ENCODE measurements at places on chromosomes 5 and 9. TPM values are rescaled to one million over a fixed set of nuclear protein-coding genes. Genes with fewer than 3 reads are reported as not detected.

DNA sequence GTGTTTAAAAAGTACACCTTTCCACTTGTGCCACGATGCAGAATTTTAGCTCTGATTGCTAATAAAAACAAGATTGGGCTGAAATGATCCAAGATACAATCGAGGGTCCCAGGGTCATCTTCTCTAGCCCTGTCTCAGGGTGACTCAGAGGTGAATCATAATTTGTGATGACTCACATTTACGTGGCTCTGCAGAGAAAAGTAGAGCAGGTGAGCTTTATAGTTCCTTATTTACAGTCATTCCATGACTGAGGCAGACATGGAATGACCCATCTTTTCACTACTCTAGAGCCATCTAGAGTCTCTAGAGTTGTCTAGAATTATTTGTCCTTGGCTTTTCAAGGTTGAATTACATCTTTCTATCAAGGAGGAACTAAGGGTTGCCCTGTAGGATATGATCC, 155.2 kb downstream of the GAS1 start:
- no peaks in the 10 kb centered on the region for H3K27me3 ChIP-seq
- H3K27ac ChIP-seq = no peak overlapping the region
- no peak overlapping the region for H3K4me3 ChIP-seq
- H3K36me3 ChIP-seq = no peaks in the 10 kb centered on the region

DNA sequence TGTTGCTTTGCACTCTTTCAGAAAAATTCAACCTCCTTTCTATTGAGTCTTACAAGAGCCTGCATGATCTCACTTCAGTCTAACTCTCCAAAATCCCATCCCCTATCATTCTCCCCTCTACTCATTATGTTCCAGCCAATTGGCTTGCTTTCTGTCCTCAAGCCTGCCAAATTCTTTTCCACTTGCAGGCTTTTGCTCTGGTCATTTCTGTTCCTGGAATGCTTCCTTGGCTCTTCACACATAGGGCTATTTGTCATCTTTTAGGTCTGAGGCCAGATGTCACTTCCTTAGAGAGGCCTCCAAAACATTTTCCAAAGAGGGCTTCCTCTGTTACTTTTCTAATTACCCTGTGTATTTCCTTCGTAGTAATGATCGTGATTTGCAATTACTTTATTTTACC, 11.8 kb upstream of the CHD1 start:
- no peak for DNase-seq
- H3K27ac ChIP-seq = no peak overlapping the region
- H3K36me3 ChIP-seq = no peaks in the 10 kb centered on the region
- no peak overlapping the region for H3K4me3 ChIP-seq

GRCh38 chr5:140718266-140718592, 18.0 kb downstream of the ZMAT2 start:
- H3K4me1 ChIP-seq = no peaks in the 10 kb centered on the region
- H3K36me3 ChIP-seq = no peaks in the 10 kb centered on the region
- H3K27ac ChIP-seq = no peak overlapping the region
- H3K4me3 ChIP-seq = no peak overlapping the region
- no peak for DNase-seq

DNA sequence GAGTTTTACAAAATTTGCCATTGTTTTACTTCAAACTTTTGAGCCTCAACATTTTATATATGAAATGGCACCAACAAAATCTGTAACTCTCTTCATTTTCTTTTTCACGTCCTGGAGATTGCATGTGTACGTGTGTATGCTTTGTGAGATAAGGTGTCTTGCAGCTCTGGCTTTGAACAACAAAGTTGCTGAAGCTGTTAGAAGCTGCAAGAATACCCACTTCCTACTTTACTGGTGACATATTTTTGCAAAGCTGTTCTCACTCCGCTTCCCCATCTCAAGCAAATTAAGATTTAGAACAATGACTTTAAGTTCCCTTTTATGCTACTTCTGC, 41.8 kb downstream of the FYB1 start:
- no peak overlapping the region for H3K27ac ChIP-seq
- H3K27me3 ChIP-seq = no peaks in the 10 kb centered on the region
- no peaks in the 10 kb centered on the region for H3K4me1 ChIP-seq
- H3K4me3 ChIP-seq = no peak overlapping the region
- H3K36me3 ChIP-seq = no peaks in the 10 kb centered on the region

DNA sequence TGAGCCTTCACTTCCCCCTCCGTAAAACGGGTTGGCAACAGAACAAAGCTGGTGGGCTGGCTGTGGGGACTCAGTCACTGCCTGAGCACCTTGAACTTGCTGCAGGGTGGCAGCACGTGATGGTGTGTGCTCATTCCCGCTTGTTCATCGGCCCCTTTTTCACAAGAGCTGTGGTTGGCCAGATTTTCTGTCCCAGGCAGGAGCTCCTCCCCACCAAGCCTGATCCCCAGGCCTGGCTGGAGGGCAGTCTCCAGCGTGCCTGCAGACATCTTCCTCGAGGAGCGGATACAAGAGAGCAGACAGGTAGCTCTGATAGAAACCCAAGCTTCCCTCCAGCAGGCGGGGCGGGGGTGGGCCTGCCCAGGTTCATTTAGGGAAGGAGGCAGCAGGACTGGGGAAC, 61.9 kb upstream of the ORM1 start:
- H3K36me3 ChIP-seq = no peaks in the 10 kb centered on the region
- no peaks in the 10 kb centered on the region for H3K27me3 ChIP-seq
- H3K4me3 ChIP-seq = no peak overlapping the region
- no peaks in the 10 kb centered on the region for H3K4me1 ChIP-seq
- no peak for DNase-seq

- no peaks in the 10 kb centered on the region for H3K27me3 ChIP-seq
- no peak overlapping the region for H3K27ac ChIP-seq
- H3K36me3 ChIP-seq = no peaks in the 10 kb centered on the region
- DNase-seq = no peak
- no peak overlapping the region for H3K4me3 ChIP-seq
Observed at GRCh38 chr9:132185073-132186009, 23.5 kb downstream of the NTNG2 start.

- DNase-seq = no peak
- H3K4me3 ChIP-seq = no peak overlapping the region
- no peak overlapping the region for H3K27ac ChIP-seq
Observed at GRCh38 chr5:106121972-106122605, 1548.6 kb downstream of the EFNA5 start.

DNA sequence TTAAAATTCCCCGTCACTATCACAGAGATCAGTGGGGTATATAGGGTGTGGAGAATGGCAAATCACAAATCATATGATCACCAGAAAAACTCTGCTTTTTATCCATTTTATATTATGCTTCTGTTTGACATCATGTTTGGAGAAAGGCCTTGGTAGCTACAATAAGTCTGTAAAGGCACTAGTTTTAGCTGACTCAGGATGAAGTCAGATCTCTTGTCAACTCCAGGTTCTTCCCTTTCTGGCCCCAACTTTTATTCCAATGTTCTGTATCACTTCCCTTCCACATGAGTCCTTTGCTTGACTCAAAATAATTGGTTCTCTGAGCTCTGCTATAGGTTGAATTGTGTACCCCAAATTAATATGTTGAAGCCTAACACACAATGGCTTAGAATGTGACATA, 484.9 kb downstream of the PTPRD start:
- no peaks in the 10 kb centered on the region for H3K27me3 ChIP-seq
- H3K27ac ChIP-seq = no peak overlapping the region
- H3K4me1 ChIP-seq = no peaks in the 10 kb centered on the region
- no peak for DNase-seq
- H3K36me3 ChIP-seq = no peaks in the 10 kb centered on the region
- H3K4me3 ChIP-seq = no peak overlapping the region

DNA sequence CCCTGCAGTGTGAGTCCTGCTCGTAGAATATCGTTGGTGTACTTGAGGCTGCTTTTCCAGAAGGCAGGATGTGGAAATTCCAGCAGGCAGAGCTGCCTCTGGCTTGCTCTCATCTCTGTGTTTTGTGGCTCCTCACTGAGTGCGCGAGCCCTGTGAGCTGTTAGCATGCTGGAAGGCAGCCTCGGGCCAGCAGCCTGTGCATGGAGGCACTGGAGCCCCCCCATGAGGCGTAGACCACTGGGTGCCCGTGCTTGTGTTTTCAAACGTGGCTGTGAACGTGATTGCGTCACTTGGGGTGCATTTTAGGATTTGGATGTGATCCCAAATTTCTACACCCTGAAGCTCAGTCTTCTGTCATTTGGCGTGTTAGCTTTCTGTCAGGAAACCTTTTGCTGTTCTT, 3.2 kb downstream of the WDR5 start:
- no peak overlapping the region for H3K27ac ChIP-seq
- peaks cover 14% of the 10 kb centered on the region for H3K4me1 ChIP-seq
- H3K4me3 ChIP-seq = no peak overlapping the region
- no peaks in the 10 kb centered on the region for H3K27me3 ChIP-seq
- H3K36me3 ChIP-seq = peaks cover 2% of the 10 kb centered on the region

ACOT12 gene
- total RNA-seq = not detected

KCNMB1 gene
- total RNA-seq = 0.46 TPM

GRCh38 chr5:82424211-82424610, 146.1 kb upstream of the RPS23 start:
- H3K36me3 ChIP-seq = no peaks in the 10 kb centered on the region
- H3K4me3 ChIP-seq = no peak overlapping the region
- H3K27me3 ChIP-seq = no peaks in the 10 kb centered on the region
- no peak overlapping the region for H3K27ac ChIP-seq
- no peak for DNase-seq

DNA sequence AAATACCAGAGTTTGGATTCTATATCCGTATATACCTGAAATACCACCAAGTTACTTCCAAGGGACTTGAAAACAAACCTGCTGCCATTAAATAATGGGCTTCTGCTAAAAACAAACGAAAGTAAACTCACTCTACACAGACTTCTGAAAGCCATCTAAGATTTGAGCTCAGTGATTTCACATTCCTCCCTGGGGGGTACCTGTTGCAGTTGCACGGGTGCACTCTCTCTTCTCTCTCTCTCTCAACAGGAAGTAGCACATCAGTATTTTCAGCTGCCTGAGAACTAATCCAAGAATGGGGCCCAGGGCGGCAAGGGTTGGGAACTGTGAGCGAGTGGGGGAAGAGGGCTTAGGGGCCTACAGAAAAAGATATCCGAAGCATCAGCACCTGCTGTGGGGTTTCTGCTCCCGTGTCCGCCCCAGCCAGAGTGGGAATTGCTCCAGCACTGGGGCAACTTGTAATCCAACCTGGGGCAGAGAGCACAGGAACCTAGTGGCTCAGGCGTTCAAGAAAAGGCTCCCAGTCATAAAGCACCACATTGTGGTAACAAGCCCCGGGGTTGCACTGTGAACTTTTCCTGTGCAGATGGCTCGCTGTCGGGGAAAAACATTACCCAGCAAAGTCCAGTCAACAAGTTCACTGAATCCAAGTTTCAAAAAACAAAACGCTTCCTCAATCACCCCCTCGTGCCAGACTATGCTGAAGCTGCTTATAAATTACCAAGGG, 99.8 kb downstream of the EFNA5 start:
- H3K4me1 ChIP-seq = peaks cover 5% of the 10 kb centered on the region
- DNase-seq = no peak
- no peaks in the 10 kb centered on the region for H3K27me3 ChIP-seq
- no peak overlapping the region for H3K27ac ChIP-seq

GCNT1 gene
- 5.9 TPM for total RNA-seq

MELK gene
- not detected for total RNA-seq

GRCh38 chr9:96048956-96049831, 173.7 kb downstream of the ERCC6L2 start:
- peak; percentile 37 for DNase-seq
- H3K27me3 ChIP-seq = no peaks in the 10 kb centered on the region
- no peaks in the 10 kb centered on the region for H3K36me3 ChIP-seq
- no peak overlapping the region for H3K4me3 ChIP-seq

DNA sequence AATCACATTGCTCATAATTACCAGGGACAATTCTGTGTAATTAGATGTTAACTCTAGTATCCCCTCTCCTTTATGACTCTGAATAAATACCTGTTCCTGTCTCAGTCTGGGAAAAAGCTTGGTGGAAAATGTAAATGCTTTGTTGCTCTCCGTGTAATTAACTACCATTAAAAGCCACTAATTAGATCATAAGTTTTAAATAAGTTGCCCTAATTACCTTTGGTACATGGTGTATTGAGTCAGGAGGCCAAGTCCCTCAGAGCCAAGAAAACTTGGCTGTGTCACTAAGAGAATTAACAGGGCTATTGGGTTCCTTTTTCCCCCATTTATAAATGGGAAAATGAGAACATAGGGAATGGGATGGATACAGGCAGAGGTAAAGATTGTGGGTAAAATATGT, 617.6 kb downstream of the TLR4 start:
- H3K27ac ChIP-seq = no peak overlapping the region
- no peak overlapping the region for H3K4me3 ChIP-seq
- no peak for DNase-seq
- no peaks in the 10 kb centered on the region for H3K27me3 ChIP-seq
- no peaks in the 10 kb centered on the region for H3K36me3 ChIP-seq

DNA sequence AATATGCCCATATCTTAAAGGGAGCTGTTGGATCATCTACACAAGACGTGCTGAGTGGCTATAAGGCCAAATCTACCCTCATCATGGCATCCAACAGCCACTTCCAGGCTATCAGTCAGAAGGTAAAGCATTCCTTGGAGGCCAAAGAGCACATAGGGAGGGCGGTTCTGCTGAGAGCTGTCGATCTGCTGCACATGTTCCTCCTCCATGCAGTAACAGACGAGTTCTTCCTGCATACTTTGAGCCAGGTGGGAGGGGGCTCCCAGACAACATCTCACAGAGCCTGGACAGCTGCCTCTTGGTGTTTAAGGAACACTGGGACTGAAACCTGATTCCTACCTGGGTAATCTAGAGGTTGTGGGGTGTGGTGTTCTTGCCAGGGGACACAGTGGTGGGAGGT, 93.3 kb upstream of the RAI14 start:
- H3K27me3 ChIP-seq = no peaks in the 10 kb centered on the region
- DNase-seq = no peak
- H3K36me3 ChIP-seq = no peaks in the 10 kb centered on the region
- peaks cover 10% of the 10 kb centered on the region for H3K4me1 ChIP-seq

DNA sequence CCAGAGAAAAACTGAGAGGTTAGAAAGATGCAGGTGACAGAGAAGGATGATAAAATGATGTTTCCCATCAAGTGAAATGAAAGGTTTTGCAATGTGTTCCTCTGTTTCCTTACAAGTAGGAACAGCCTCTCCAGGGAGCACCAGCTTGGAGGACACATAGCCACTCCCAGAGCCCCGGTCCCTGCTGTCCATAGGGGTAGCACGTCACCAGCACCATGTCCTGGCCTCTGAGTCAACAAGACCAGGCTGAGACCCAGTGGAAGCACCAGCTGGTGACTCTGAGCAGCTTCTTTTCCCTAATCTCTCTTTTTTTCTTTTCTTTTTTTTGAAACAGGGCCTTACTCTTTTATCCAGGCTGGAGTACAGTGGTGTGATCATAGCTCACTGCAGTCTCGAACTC, 19.4 kb upstream of the HMCN2 start:
- no peaks in the 10 kb centered on the region for H3K36me3 ChIP-seq
- no peaks in the 10 kb centered on the region for H3K27me3 ChIP-seq
- no peak overlapping the region for H3K4me3 ChIP-seq
- peaks cover 3% of the 10 kb centered on the region for H3K4me1 ChIP-seq

SPATA6L gene
- 2.5 TPM for total RNA-seq

- H3K27ac ChIP-seq = no peak overlapping the region
- DNase-seq = no peak
- no peaks in the 10 kb centered on the region for H3K36me3 ChIP-seq
- H3K4me3 ChIP-seq = no peak overlapping the region
Observed at GRCh38 chr5:10672146-10673016, 88.7 kb downstream of the DAP start.

- no peaks in the 10 kb centered on the region for H3K36me3 ChIP-seq
- DNase-seq = no peak
- no peak overlapping the region for H3K27ac ChIP-seq
- H3K27me3 ChIP-seq = no peaks in the 10 kb centered on the region
Observed at GRCh38 chr5:42491699-42492098, 68.5 kb downstream of the GHR start.

- no peaks in the 10 kb centered on the region for H3K27me3 ChIP-seq
- H3K36me3 ChIP-seq = no peaks in the 10 kb centered on the region
- no peak overlapping the region for H3K4me3 ChIP-seq
- H3K4me1 ChIP-seq = no peaks in the 10 kb centered on the region
Observed at GRCh38 chr5:54492178-54492577, 25.4 kb upstream of the SNX18 start.

DAB2IP gene
- 70.6 TPM for total RNA-seq
